Cerebellum (tissue), 4 donors: ENCODE measurements at places on chromosomes 12 and 14. TPM values are rescaled to one million over a fixed set of nuclear protein-coding genes. Genes with fewer than 3 reads are reported as not detected.

The TUNAR gene
- 7.3 TPM for total RNA-seq

The MIP gene
- total RNA-seq = not detected

The RBP5 gene
- 0.27 TPM for total RNA-seq

The OAS3 gene
- total RNA-seq = 5.4 TPM

The EIF4B gene
- total RNA-seq = 410 TPM

The AQP2 gene
- total RNA-seq = not detected

The PIGH gene
- total RNA-seq = 30.6 TPM

The GLIPR1 gene
- 2.9 TPM for total RNA-seq
